Urinary bladder (tissue), 4 donors: ENCODE measurements at places on chromosomes 1 and 21. TPM values are rescaled to one million over a fixed set of nuclear protein-coding genes. Genes with fewer than 3 reads are reported as not detected.

DNA sequence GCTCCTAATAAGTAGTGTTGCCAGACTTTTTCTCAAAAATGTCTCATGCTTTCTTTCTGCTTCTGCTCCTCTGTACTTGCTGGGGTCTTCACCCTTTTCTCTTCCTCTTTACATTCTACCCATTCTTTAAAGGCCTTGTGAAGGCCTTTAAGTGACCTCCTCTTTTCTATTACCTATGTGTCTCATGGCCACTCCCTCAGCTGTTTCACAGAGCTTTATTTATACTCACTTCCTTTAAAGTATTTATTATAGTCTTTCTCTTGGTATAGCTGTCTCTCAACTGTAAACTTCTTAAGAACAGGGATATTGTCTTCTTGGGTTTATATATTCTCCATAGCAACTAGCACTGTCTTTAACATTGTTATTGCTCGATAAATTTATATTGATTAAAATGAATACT lies 792 bp downstream of the GOLPH3L start:
- no peak for DNase-seq

DNA sequence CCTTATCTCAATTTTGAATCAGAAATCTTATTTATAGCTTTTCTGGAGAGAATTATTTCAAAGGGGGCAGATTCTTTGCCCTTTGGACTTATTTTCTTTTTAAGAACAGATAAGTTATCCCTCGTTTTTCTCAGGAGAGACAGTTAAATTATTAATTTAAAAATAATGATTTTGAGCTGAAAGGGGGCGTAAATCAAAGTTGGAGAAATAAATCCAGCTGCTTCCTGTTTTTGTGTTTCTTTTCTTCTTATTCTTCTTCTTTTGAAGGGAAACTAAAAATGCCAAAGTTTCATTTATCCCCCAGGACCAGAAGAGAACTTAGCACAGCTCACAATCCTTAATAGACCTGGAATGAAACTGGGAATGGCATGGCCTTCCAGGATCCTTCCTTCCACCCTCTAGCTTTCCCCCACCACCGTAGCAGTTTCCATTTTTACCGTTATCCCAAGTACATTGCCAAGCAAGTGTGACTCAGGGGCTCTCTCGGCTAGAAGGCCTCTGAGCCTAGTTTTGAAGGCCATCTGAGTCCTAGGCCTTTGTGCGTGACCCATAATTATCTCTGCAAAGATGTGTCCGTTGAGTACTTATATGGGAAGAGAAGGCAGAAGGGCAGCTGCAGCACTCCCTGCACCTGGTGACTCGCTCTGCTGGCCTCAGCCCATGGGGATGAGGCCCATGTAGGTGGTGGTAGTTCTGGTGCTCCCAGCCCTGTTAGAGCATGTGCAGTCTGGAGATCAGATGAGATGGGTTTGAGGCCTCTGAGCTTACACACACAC lies 181.7 kb downstream of the ROR1 start:
- DNase-seq, result no peak

- no peak for DNase-seq
These were observed 14.0 kb downstream of the DCST2 start for GRCh38 chr1:155019377-155020245.

The SDE2 gene
- 14.2 TPM for polyA plus RNA-seq

The CELA2A gene
- polyA plus RNA-seq, result not detected

- DNase-seq, result no peak
These were observed 181.6 kb downstream of the PRDM16 start for GRCh38 chr1:3250624-3251023.

DNA sequence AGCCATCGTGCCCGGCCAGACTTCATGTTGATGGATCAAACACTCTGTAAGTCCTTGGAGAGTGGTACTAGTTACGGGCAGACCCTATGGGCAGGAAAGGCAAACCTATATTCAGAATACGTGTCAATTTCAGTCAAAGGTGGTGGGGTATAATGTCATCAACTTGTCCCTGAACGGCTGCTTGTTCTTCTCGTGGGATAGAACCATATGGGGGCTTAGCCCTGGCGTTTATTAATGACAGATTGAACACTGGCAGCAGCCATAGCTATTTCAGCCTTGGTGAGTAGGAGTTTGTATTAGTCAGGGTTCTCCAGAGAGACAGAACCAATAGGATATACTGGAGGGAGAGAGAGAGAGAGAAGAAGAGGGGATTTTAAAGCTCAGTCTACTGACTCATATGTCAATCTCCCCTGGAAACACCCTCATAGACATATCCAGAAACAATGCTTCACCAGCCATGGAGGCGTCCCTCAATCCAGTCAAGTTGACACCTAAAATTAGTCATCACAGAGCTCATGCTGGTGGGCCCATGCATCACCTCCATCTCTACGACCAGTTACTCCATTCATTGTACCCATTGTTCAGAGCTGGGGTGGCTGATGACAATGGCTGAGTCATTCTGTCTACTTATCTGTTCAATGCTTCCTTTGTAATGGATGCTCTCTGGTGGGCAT lies 16.1 kb upstream of the AQP10 start:
- DNase-seq, result no peak

DNA sequence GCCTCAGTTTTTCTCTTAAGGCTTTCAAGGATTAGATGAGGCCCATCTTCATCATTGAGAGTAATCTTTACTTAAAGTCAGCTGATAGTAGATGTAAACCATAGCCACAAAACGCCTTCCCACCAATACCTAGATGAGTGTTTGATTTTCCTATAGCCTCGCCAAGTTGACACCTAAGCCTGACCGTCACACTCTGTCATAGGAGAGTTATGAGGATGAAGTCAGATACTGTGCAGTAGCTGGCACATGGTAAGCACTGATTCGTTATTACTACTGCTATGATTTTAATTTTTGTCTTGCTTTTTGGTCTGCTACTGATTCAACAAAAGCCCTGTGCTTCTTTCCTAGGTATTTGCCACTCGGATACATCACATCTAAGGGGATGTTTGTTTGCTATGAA lies 395.5 kb downstream of the RPS6KC1 start:
- no peak for DNase-seq

DNA sequence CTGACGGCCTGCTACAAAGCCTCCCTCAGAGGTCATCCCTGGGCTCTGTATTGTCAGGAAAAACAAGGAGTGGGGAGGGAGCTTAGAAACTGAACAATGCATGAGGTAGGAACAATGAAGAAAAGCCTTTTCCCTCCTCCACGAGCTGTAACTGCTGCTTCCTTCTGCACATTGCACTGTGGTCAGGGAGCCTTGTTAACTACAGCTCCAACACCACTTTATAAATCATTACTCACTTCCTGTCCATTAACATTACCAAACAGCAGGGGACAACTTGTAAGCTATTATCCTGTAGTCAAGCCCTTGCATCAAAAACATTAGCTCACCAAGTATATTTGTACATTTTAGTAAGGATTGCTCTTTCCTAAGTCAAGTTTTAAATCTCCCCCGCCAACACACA lies 336.0 kb upstream of the NR5A2 start:
- no peak for DNase-seq

DNA sequence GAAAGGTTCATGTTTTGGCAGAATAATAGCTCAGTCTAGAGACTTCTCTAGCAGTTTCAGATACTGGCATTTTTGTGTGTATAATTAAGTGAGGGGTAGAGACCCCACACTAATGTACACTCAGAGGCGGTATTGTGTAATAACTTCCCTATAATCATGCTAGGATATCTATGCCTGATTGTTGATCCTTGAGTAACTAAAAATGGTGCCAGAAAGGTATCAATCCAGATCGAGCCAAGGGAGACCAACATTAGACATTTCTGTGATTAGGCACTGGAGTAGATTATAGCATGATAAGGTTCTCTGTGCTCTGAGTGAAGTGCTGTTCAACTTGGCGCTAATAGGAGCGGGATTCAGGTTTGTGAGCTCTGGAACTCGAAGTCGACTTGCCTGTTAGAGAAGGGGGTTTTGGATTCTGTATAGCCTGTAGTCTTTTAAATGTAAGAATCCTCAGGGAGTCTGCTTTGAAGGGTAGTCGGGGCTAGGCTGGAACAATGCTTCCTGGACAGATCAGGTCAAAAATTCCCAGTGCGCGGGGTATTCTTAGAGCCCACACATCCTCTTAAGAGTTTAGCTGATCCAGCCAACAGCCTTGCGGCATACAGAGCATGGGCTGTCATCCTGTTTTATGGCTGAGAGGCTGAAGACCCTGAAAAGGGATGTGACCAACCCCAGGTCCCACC lies 24.2 kb downstream of the MAN1C1 start:
- no peak for DNase-seq

DNA sequence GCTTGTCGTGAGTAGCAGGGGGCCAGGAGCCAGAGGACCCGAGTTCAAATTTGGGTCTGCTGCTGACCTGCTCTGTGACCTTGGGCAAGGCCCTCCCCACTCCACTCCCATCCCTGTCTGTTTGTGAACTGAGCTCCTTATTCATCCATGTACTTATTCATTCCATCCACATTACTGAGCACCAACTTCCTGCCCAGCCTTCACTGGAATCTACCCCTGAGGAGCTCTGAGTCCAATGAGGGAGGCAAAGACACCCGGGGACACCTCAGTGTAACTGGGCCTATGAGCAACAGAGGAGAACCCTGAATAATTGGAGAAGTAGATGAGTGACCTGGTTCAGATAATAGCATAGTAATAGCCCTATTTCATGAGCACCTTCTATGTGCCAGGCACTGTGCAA lies 8.9 kb downstream of the BSND start:
- no peak for DNase-seq

The TMEM269 gene
- polyA plus RNA-seq, result 0.05 TPM

DNA sequence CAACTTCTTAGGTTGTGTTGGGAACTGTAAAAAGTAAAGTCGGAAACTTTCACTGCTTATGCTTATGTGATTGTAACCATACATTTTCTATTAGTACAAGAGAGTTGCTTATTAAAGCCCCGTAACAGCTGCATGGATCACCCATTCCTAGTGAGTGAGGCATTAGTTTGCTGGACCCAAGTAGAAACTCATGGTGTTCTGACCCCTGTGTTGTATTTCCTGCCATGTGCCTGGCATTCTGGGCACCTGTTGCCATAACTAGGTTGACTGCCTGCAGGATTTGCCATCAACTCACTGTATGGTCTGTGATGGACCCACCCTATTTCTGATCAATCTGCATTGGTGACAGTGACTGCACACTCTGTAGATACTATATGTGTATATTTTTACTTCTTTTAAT lies 173.0 kb downstream of the PGBD5 start:
- no peak for DNase-seq

The GOLT1A gene
- polyA plus RNA-seq, result 9.1 TPM

DNA sequence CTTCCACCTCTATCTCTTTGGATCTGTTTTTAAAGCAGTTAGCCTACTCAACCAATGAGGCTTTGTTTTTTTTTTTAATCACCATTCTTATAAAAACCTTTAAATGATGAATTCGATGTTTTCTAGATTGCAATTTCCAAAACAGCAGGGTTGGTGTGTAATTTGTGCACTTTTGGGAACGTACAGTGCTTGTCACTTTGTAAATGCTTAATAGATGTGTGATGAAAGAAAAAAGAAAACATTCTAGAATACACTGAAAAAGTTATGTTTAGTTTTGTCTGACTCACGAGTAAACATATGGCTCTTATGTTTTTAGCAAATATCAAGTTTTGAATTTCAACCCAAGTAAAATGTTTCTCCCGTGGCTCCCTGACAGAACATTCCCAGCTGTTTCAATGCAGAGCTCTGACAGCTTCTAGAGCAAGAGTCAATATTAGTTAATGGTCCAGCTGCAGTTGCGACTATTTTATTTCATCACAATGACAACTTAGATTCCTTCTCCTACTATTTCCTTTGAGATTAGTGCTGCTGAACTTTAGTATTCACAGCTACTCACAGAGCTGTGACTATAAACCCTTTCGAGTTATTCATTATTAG lies 362.5 kb upstream of the ADAMTS5 start:
- DNase-seq, result no peak

- DNase-seq, result no peak
These were observed 113.7 kb downstream of the PTPRU start for GRCh38 chr1:29349871-29350491.

DNA sequence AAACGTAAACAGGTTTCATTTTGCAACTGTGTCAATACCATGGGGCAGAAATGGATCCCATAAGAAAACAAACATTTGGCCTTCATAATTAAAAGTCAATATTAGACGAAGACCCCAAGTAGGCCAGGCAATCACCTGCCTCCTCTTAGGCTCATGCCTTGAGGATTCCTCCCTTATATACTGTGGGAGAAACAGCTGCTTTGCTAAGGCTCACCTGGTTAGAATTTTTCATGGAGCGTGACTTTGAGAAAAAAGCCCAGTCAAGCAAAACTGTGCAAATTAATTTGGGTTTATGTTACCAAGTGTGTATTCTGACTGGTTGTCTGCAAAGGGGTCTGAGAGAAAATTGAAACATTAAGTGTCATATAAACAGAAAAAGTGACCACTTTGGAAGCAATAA lies 605.3 kb upstream of the USP24 start:
- DNase-seq, result no peak

DNA sequence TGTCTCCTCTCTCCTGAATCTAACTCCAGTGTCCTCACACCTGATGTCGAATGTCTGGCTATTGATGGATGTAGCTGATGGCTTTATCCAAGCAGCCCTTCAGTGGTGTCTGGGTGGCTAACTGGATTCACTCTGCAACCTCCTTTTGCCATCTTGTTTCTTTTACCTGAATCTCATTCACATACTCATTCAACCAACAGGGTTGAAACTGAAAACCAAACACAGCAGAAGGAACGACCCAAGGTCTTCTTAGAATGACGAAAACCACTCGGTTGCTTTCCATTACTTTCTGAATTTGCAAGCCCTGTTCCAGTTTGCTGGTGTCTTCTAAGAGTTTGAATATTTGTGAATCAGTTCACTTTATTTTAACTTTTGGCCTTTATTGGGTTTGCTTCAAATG lies 424.3 kb upstream of the CXADR start:
- no peak for DNase-seq

- DNase-seq, result no peak
These were observed 84.2 kb downstream of the LBR start for GRCh38 chr1:225343618-225344017.

DNA sequence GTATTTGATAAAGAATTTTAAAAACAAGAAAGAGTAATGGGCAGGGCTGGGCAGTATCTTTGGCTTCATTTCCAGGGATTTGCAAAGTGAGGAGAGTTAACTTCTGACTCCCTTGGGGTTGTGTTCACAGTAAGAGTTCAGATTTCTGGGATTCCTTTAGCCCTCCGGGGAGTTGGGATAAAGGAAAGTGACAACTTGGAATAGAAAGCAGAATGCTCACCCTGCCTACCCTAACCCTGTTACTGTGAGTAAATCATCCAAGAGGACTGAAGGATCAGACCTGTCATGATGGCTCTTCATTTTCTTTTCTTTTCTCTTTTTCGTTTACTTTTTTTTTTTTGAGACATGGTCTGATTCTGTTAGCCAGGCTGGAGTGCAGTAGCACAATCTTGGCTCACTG lies 76.1 kb downstream of the CACHD1 start:
- DNase-seq, result no peak

The SLX9 gene
- polyA plus RNA-seq, result 35.7 TPM

The MYBPHL gene
- polyA plus RNA-seq, result 0.22 TPM

The SKI gene
- 60.5 TPM for polyA plus RNA-seq

The PCP4L1 gene
- polyA plus RNA-seq, result 39.2 TPM

The HIVEP3 gene
- polyA plus RNA-seq, result 3.1 TPM
